ENCODE measurements at places on chromosomes 3 and 15.

- DNase-seq, result no peak
Measured at GRCh38 chr3:167783781-167784180, 48.3 kb downstream of the SERPINI1 start.

GRCh38 chr3:168071591-168072322, 24.0 kb downstream of the GOLIM4 start:
- no peak for DNase-seq

DNA sequence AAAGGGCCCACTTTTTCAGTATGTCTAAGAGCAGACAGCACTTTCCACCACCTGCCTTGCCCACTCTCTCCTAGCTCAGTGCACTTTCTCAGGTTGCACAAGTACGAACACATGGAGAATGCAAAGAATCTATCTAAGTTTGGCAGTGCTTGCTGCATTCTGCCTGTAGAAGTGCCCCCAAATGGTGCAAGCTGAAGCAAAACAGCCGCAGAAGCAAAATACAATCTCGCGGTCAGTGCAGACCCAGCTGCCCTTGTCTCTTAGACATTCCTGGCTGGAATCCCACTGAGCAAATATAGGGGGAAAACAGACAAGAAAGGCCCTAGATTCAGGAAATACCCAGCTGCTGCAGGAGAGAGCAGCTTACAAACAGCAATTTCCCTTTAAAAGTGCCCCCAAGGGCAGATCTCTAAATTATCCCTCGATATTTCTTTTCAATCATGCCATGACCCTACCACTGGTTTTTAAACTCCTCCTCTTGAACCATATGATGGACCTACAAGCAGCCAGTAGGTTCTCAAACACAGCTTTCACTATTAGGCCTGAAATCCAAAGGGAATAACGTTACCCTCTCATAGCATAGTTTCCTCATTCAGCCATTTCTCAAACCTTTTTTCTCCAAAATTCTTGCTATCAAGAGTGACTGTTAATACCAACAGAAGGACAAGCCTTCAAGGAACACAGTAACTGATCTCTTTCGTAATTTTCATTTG, 67.0 kb downstream of the TNIK start:
- DNase-seq, result no peak

DNA sequence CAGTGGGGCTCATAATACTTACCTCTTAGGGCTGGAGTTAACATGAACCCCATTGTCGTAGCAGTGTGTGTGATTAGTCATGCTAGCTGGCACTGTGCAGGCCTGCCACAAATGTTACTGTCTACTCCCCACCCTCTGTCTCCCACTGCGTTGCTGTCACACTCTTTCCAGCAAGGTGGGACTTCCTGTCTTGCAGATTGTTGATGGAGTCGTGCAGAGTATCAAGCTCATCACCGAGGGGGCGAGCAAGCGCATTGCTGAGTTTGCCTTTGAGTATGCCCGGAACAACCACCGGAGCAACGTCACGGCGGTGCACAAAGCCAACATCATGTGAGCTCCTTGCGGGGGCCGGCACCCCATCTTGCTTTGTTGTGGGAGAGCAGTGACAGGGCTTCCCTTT, 12.9 kb downstream of the IDH3A start:
- no peak for DNase-seq

All from inflammatory macrophage treated with lipopolysaccharide for 1 hour (primary cell).